ENCODE measurements at places on chromosomes 12 and 14.

- DNase-seq = no peak
Observed at GRCh38 chr14:38063711-38064320, 143.9 kb upstream of the SSTR1 start.

DNA sequence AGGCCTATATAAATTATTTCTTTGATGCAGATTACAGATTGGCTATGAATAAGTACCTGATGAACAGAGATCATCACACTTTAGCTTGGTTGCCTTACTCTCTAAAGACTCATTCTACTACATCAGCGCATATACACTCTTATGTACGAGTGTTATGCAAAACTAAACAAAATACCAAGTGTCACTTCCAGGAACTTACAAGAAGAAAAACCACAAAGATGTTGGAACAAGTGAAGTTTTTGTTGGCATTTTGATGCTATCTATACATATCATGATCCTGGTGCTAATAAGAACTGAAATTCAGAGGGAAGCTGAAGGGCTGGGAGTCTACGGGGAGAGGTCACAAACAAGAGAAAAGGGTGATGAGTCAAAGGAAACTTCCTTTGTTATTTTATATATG is 47.9 kb upstream of the CERS5 start:
- no peak for DNase-seq

DNA sequence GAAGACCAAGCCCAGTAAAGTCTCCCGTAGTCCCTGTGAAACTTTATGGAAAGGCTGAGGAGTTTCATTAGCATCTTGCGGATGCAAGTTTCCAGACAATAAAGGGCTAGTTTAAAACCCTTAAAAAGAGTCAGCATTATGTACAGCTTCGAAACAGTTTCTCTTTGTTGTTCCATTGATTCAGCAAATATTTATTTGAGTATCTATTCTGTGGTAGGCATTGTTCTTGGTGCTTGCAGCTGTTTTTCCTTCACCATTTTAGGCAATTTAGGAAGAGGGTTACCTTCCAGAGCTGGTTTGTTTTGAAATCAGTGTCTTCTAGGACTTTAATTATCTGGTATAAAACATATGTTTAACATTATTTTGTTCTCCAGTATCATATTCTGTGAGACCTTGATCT is 1.5 kb downstream of the SLIRP start:
- DNase-seq = no peak

GRCh38 chr12:6946920-6947374 is 3.1 kb downstream of the C12orf57 start:
- DNase-seq = no peak

- DNase-seq = no peak
Observed at GRCh38 chr12:68477261-68477772, 133.4 kb upstream of the RAP1B start.

DNA sequence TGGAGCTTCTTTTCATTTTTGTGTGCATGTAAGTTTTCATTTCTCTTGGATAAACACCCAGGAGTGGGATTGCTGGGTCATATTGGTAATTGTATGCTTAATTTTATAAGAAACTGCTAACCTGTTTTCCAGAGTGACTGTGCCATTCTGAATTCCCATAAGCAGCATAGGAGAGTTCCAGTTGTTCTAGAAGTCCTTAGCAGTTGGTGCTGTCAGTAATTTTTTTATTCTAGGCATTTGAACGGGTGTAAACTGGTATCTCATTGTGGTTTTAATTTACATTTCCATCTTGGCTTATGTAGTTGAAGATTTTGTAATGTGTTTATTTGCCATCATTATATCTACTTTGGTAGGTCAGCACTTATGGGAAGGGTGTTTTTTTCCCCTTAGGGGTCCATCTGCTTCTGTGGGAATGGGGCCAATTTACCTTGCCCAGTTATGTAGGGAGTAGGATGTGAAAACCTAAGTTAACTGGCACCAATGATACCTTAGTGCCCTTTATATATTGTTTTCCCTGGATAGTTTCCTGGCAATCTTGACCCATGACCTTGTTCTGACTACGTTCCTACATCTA is 202.9 kb downstream of the AKAP6 start:
- no peak for DNase-seq

DNA sequence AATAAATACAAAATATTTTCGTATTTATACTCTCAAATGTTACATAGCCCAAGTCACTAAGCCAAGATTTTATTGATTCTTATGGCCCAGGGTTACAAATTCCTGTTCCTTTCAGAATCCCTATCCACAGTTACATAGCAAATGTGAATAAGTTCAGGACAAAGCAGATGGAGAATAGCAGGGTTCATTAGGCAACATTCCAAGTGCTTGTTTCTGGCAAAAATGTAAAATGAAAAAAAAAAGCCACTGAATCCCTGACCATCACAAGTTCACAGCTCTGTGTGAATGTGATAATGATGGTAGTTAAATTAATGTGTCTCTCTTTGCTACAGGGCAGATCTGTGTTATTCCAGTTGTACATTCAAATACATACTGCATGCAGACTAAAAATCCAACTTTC is 74.6 kb downstream of the KCNC2 start:
- DNase-seq = no peak

DNA sequence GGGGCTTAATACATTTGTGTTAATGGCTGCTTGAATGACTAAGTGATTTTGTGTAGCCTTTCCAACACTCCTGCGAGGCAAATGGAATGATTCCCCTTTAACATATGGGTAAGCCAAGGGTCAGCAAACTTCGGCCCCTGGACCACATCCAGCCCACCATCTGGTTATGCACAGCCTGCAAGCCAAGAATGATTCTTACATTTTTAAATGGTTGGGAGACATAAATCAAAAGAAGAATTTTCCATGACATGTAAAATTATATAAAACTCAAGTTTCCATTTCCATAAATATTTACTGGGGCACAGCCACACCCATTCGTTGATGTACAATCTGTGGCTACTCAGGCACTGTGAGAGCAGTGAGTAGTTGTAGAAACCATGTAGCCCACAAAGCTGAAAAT is 9.0 kb downstream of the SLC8B1 start:
- DNase-seq = no peak

DNA sequence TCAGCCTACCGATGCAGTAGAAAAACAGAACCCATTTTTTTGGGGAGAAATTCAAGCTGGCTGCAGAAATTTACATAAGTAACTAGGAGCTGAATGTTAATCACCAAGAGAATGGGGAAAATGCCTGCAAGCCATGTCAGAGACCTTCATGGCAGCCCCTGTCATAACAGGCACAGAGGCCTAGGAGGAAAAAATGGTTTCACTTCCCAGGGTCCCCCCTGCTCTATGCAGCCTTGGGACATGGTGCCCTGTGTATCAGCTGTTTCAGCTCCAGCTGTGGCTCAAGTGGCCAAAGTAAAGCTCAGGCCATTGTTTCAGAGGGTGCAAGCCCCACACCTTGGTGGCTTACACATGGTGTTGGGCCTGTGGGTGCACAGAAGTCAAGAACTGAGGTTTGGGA is 842.5 kb downstream of the FLRT2 start:
- no peak for DNase-seq

- DNase-seq = no peak
Observed at GRCh38 chr12:6965714-6966113, 4.8 kb downstream of the PHB2 start.

GRCh38 chr14:81206115-81206514 is 14.6 kb downstream of the GTF2A1 start:
- no peak for DNase-seq

DNA sequence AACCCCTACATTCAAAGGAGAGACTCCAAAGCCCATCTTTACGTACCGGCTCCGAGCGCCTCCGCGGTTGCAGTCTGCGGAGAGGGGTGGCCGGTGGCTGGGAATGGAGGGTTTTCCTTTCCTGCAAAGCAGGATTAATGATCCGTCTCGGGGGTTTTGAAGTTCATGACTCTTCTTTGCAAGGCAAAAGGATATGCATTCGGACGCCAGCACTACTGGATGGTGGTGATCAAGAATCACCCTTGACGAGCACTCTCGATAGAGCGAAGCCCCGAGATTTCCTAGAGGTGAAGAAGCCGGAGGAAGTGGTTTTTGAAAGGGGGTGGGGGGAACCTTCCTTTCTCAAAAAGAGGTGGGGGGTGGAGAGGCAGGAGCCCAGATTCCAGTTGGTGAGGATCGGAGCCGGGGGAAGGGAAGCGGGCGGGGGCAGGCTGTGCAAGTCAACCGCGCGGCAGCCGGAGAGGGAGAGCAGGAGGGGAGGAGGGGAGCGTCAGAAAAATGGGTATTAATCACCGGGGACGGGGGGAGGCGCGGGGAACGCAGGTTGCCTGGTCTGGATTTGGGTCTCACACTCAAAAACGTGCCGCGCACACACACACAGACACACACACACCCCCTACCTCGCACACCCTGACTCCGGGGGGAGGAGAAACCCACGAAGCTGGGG is at the start of gene GRIN2B:
TSS of gene GRIN2B (minus strand) at position 307 of the 667 bp plus-strand sequence. CDS start 115,394 bp downstream, outside the sequence.
- DNase-seq = no peak

DNA sequence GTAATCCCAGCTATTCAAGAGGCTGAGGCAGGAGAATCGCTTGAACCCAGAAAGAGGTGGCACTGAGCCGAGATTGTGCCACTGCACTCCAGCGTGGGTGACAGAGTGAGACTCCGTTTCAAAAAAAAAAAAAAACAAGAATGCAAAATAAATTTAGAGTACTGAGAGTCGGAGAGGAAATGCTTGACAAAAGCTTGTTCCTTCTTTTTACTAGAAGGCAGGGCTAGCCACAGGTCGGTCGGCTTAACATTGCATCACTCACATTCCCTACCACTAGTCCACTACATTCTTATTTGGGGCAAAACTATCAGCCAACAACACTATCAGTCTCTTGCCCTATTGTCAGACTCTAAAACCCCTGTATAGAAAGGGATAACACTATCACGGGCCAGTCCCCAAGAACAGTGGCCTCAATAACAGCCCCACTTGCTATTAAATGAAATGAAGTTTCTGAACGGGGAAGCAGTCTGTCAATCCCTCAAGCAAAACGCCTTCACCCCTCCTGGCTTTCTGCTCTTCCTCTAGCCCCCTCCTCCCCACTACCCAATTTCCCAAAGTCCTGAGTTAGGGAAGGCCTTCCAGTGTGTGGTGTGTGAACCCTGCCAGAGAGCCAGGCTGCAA is 1.0 kb downstream of the RNF41 start:
- DNase-seq = peak; percentile 14

GRCh38 chr14:74927225-74927624 is 4.2 kb upstream of the RPS6KL1 start:
- DNase-seq = no peak

- DNase-seq = no peak
Observed at GRCh38 chr14:99838639-99839134, 45.5 kb downstream of the EML1 start.

DNA sequence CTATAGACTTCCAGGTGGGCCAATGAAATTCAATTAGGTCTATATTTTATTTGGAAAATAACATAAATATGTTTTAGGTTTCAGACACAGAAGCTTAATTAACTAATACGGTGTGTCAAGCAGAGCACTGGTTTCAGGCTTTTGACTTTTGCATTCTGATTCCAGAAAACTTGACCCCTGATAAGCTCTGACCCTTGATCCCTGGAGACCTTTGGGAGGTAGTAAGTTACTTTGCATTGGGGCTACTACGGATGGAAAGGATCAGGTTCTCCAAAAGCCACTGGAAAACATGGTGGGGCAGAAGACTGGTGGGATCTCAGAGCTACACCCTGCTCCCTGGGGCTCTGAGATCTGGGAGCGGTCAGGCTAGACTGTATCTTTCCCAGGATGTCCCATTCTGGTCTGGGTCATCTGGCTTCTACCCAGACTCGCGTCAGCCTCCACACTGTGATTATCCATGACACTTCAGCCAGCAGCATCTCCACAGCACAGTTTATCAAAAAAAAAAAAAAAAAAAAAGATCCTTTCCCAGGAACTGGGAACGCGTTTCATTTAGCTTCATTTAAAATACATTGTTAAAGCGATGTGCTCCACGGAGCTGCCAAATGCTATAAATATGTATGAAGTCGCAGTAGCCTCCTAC is 17.8 kb upstream of the EMP1 start:
- no peak for DNase-seq

- no peak for DNase-seq
Observed at GRCh38 chr12:24595652-24596235, 353.2 kb downstream of the BCAT1 start.

DNA sequence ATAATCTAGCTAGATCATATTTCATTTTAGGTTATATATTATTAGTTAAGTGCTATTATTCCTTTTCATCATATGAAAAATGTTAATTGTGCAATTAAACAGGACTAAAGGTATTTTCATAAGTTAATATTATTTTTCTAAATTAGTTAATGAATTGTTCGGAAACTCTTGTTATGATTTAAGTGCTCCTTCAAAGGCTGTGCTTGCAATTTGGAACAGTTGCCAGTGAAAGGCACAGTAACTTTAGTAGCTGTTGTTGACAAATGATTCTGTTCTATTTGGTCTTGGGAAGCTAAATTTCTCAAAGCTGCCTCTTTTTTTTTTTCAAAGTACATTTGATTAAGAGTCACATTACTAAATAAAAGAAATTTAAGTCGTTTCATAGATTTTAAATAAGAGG is 40.7 kb downstream of the PTPRQ start:
- no peak for DNase-seq

- no peak for DNase-seq
Observed at GRCh38 chr14:55248411-55248810, 22.8 kb upstream of the FBXO34 start.

DNA sequence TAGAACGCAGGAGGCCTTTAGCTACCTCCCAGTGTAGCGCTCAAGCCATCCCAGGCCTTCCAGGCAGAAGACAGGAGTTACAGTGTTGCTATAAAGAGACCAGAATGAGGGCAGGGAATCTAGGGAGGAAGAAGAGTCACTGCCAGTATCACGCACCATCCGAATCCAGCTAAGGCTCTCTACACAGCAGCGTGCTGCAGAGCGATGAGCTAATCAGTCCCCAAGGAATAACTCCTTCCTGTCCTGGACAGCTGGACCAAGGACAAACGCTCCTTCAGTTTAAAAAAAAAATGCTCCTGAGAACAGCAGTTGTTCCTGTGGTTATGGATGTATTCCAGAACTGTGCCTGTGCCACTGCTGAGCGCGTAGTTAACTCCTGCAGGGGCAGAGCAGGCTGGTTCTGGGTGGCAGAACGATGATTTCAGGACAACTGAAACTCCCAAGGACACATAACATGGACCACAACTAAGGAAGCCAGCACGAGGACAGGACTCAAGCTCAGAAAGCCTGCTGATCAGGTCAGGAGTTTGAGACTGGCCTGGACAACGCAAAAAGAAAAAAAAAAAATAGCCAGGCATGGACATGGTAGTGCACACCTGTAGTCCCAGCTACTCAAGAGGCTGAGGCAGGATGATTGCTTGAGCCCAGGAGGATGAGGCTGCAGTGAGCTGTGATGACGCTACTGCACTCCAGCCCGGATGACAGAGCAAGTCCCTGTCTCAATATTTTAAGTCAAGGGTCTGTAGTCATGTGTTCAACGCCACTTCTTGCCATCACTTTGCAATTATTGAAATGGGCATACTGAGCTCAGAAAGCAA is 2.6 kb downstream of the IFFO1 start:
- DNase-seq = no peak

- peak; percentile 7 for DNase-seq
Observed at GRCh38 chr14:104353921-104354701, 215.7 kb downstream of the KIF26A start.

DNA sequence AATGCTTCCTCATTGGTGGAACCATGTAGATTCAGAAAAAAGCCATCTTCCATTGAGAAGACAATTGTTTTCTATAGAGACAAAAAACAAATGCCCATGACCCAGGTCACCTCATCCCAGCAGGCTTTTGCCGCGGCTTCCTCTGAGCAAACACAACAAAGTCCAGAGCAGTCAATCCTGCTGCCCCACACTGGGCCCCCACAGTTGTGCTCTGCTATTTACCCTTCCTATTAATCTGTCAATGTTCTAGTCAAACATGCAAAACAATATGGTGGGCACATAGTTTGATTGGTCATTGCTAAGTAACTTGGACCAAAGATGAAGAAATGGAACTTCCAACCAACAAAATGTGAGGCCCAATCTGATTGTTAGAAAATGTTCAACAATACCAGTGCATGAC is 20.7 kb downstream of the C12orf42 start:
- no peak for DNase-seq
